HuH-7 (cell line): ENCODE measurements at places on chromosomes 6 and 20.

DNA sequence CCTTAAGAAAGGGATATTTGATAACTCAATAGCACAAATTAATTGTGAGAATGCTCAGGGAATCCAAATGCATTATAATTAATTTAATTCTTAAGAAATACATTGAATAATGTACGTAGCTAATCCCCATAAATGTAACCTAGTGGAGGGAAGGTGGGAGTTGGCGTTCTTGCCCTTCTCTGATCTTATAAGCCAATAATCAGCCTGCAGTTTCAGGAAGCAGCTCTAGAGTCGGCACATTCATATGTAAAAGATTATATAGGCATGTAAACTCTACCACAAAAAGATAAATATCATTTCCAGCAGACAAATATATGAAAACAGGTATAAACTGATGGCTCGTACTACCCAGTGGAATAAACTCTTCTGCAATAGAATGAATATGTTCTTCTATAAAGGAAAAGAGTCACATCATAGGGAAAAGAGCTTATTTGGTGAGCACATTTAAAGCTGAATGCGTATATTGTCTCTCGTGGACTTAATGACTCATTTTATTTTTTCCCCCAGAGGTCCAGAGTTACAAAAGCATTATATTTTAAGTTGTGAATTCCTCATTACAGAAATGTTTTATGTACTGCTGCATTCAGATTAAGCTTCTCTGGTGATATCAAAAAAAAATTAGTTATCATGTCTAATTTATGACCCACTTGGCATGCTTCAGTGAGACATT lies 112.2 kb downstream of the TFAP2A start:
- no peak for DNase-seq

DNA sequence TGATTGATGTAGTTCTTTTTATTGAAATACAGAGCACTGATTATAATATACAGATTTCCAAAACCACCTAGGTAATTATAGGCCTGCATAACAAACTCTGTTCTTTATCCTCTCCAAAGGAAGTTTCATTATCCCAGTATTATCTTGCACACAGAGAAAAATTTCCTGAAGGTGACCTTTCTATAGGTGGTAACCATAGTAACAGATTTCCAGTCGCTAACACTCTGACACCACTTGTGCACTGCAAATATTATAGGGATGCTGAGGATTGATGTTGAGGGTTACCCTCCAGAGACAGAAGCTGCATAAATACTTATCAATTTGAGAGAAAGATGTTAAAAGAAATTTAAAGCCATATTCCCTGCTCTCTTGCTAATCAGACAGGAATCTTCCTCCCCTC lies 274.5 kb upstream of the NRSN1 start:
- DNase-seq: no peak

GRCh38 chr6:168962886-168963285 lies 290.8 kb downstream of the THBS2 start:
- no peak for DNase-seq

GRCh38 chr6:786946-787763 lies 94.2 kb upstream of the EXOC2 start:
- DNase-seq: peak; percentile 58

DNA sequence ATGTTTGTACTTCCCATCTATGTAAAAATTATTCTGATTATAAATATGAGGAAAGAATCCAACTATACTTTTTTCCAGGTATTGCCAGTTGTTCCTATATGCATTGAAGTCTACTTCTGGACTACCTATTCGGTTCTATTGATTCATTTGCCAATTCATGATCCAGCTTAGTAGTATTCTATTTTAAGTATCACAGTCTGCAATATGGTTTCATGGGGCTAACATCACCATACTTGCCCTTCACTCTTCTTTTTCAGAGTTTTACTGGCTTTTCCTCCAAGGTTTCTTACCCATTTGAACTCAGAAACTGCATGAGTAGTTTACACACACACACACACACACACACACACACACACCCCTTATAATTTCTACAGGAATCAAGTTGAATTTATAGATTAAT lies 34.5 kb downstream of the NUDT3 start:
- DNase-seq: no peak

- peak; percentile 17 for DNase-seq
Measured at GRCh38 chr6:122381494-122382265, 17.8 kb upstream of the HSF2 start.

- DNase-seq: no peak
Measured at GRCh38 chr20:8693709-8694108, 375.2 kb upstream of the PLCB4 start.

GRCh38 chr6:42260972-42261371 lies 43.3 kb upstream of the MRPS10 start:
- DNase-seq: peak; percentile 65
